Skeletal muscle tissue (tissue), 5 donors: ENCODE measurements at places on chromosomes 16 and 17. TPM values are rescaled to one million over a fixed set of nuclear protein-coding genes. Genes with fewer than 3 reads are reported as not detected.

Gene FBXO47
- total RNA-seq: not detected

Gene ACAP1
- total RNA-seq: 2.1 TPM

Gene CLDN7
- not detected for total RNA-seq

Gene BCO1
- not detected for total RNA-seq

Gene CAPNS2
- total RNA-seq: not detected

Gene PCTP
- total RNA-seq: 13.6 TPM

Gene KRTAP4-4
- total RNA-seq: not detected

Gene HBZ
- total RNA-seq: 1.0 TPM

Gene SSTR5
- not detected for total RNA-seq

Gene CSH2
- not detected for total RNA-seq

Gene DNAH3
- 1.0 TPM for total RNA-seq

Gene TOM1L1
- 3.1 TPM for total RNA-seq

Gene AXIN1
- total RNA-seq: 8.9 TPM

Gene EVPLL
- not detected for total RNA-seq

Gene SOX9
- total RNA-seq: 6.3 TPM

Gene TPSD1
- total RNA-seq: not detected

Gene KRT31
- 3.1 TPM for total RNA-seq

Gene GAS7
- 58.5 TPM for total RNA-seq

Gene UMOD
- total RNA-seq: not detected

Gene GRB7
- not detected for total RNA-seq

Gene DBF4B
- 2.6 TPM for total RNA-seq

Gene ARHGAP44
- total RNA-seq: 3.7 TPM

Gene KRTAP4-6
- total RNA-seq: not detected

Gene PITPNM3
- 1.0 TPM for total RNA-seq

Gene ITGA3
- 27.7 TPM for total RNA-seq

Gene CDH11
- total RNA-seq: 80.9 TPM

Gene CD300H
- not detected for total RNA-seq

Gene DNAAF8
- 0.52 TPM for total RNA-seq

Gene PSKH1
- 9.9 TPM for total RNA-seq

Gene ADAD2
- total RNA-seq: not detected

Gene G6PC1
- total RNA-seq: not detected

Gene SULT1A4
- total RNA-seq: 2.6 TPM

Gene GPRC5C
- 44.4 TPM for total RNA-seq

Gene SCPEP1
- total RNA-seq: 12.5 TPM

Gene ITGA2B
- 2.6 TPM for total RNA-seq

Gene PAQR4
- 2.1 TPM for total RNA-seq

Gene CARD14
- 0.52 TPM for total RNA-seq
